Mammary microvascular endothelial cell (primary cell): ENCODE measurements at places on chromosomes 7 and 10. TPM values are rescaled to one million over a fixed set of nuclear protein-coding genes. Genes with fewer than 3 reads are reported as not detected.

Gene CYP2C8
- not detected in 2 replicates for total RNA-seq

Gene PKD1L1
- total RNA-seq = 1.8 TPM in 2 replicates

Gene FERD3L
- not detected in 2 replicates for total RNA-seq

Gene PRKG1
- total RNA-seq = 0.30 and 0.33 TPM in 2 replicates

Gene BTBD16
- not detected in 2 replicates for total RNA-seq
